ENCODE measurements at places on chromosomes 1 and 21. TPM values are rescaled to one million over a fixed set of nuclear protein-coding genes. Genes with fewer than 3 reads are reported as not detected.

SH2D1B gene
- not detected for total RNA-seq

DPM3 gene
- 33.0 TPM for total RNA-seq

KCNQ4 gene
- total RNA-seq = 2.0 TPM

LDLRAP1 gene
- 38.4 TPM for total RNA-seq

C1orf35 gene
- total RNA-seq = 10.6 TPM

KIAA0040 gene
- 13.4 TPM for total RNA-seq

SNX7 gene
- 13.3 TPM for total RNA-seq

AIM2 gene
- total RNA-seq = not detected

ZNF436 gene
- total RNA-seq = 21.1 TPM

TNFRSF18 gene
- total RNA-seq = 37.8 TPM

GRCh38 chr1:2822621-2823145 lies 21.2 kb upstream of the TTC34 start:
- no peak for DNase-seq

- DNase-seq = no peak
These were observed 21.5 kb downstream of the CDC73 start for GRCh38 chr1:193143285-193143684.

DNA sequence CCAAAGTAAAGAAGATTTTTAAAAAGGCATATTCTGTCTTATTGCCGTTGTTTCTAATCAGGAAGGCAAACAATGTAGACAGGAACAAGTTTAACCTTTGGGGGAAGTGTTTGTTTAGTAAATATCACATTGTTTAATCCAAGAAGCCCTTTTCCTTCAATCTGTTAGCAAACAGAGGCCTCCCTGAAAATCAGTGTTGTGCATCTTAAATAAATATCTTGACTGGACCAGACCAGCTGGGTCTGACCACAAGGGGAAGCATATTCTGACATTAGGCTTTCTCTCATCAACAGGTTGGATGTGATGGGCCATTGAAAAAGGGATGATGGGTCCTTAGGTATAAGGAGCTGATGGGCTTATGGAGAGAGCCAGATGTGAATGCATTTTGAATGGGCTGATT lies 81.8 kb upstream of the SGIP1 start:
- DNase-seq = no peak

DNA sequence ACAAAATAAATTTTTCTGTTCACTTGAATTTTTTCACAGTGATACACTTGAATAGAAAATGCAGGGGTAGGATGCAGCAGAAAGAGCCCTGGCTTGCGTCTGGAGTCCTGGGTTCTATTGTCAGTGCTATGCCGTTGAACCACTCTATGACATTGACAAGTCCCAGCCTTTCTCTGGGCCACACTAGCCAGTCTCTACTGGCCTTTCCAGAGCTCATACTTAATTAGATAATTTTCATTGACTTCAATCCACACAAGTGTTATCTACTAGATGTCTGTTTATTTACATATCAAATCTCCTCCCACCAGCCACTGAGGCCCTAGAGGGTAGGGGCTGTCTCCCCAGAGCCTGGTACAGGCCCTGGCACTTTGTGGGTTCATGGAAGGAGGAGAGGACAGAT lies 15.5 kb upstream of the CELA3B start:
- no peak for DNase-seq

- no peak for DNase-seq
These were observed 478 bp downstream of the MAD2L2 start for GRCh38 chr1:11680270-11681070.

GRCh38 chr1:158149175-158149574 lies 31.5 kb upstream of the CD1D start:
- no peak for DNase-seq

DNA sequence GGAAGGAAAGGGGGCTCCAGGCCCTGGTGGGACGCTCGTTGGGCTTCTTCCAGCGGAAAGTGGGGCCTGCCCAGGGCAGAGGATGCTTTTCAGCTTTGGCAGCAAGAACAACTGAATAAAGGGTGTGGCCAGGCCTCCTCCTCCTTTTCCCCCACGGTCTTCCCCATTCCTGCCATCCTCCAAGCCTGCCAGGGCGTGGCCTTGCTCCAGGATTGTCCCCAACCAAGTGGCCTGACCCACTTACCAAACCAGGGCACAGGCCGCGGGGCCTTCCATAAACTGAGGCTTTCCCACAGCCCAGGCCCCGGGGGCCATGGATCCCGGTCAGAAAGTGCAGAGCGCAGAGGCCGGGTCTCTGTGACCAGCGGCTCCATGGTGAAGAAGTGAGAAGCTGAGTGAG lies 33.6 kb downstream of the CASZ1 start:
- DNase-seq = no peak

- DNase-seq = no peak
These were observed 10.4 kb downstream of the CLEC20A start for GRCh38 chr1:178486100-178487069.

- DNase-seq = no peak
These were observed 17.6 kb downstream of the USP33 start for GRCh38 chr1:77742011-77742555.

DNA sequence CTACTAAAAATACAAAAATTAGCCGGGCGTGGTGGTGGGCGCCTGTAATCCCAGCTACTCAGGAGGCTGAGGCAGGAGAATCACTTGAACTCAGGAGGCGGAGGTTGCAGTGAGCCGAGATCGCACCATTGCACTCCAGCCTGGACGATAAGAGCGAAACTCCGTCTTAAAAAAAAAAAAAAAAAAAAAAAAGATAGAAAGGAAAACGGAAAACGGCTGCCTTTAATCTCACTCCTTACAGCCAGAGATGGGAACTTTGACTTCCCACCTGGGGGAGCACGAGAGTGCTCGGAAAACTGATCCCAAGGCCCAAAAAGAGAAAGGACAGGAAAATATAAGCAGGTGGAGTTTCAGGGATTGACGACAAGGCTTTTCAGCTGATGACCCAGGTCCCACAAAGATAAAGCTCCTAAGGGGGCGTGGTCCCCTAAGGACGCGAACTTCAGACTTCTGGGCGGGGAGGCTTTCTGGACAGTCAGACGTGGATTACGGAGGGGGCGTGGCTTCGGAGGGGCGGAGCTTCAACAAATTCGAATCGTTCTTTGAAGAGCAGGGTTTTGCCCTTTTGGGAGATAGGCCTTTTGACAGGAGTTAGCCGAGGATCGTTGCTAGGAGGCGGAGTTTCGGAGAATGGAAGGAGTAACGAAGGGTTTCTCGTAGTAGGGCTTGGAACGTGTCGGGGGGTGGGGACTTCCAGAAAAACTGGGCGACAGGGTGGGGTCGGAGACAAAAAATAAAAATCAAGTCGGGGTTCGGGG lies 958 bp upstream of the CKS1B start:
- DNase-seq = peak; percentile 100

DNA sequence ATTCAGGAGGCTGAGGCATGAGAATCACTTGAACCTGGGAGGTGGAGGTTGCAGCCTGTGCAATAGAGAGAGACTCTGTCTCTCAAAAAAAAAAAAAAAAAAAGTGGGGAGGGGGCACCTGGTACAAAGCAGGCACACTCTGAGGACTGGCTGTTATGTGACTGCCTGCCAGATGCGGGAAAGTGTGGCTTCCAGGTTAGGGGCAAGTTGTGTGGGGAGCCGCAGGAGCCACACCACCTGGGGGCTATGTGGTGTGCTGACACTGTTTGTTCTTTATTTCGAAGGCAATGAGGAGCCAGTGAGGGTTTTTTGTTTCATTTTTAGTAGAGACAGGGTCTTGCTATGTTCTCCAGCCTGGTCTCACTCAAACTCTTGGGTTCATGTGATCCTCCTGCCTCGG lies 5.7 kb downstream of the THEMIS2 start:
- no peak for DNase-seq

DNA sequence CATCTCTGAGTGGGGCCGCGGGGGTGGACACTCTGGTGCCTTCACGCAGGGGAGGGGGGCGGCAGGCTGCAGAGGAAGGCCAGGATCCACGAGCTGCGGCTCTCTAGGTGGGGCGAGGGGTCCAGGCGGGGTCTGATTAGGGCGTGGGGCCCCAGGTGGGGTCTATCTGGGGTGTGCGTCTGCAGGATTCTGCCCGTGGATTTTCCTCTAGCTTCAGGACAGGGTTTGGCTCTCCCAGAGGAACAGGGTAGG lies 6.3 kb downstream of the JMJD4 start:
- no peak for DNase-seq
